Chondrocyte (in vitro differentiated cells): ENCODE measurements at places on chromosomes 5 and 9. TPM values are rescaled to one million over a fixed set of nuclear protein-coding genes. Genes with fewer than 3 reads are reported as not detected.

GRCh38 chr5:150431574-150431973, 18.0 kb downstream of the RPS14 start:
- no peaks in the 10 kb centered on the region for H3K36me3 ChIP-seq
- H3K27ac ChIP-seq, result no peak overlapping the region
- no peaks in the 10 kb centered on the region for H3K27me3 ChIP-seq
- peaks cover 13% of the 10 kb centered on the region for H3K4me1 ChIP-seq
- DNase-seq, result no peak

DNA sequence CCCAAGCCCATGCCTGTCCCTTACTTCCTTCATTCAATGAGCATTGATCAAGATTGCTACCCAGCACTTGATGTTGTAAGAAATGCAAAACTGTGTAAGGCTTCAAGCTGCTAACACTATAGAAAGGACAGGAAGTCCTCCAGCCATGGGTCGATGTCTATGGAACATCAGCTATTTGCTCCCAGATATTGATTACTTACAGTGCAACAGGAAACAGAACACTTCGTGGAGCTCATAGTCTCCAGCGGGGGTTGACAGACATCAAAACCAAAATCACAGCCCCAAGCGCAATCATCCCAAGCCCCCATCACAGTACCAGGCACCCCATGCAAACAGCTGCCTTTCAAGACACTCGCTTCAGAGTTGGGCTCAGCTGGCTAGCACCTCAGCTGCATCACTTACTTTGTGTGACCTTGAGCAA, 26.8 kb upstream of the DUSP1 start:
- no peak for DNase-seq
- H3K27me3 ChIP-seq, result no peaks in the 10 kb centered on the region
- no peak overlapping the region for H3K4me3 ChIP-seq
- peaks cover 86% of the 10 kb centered on the region for H3K4me1 ChIP-seq

DNA sequence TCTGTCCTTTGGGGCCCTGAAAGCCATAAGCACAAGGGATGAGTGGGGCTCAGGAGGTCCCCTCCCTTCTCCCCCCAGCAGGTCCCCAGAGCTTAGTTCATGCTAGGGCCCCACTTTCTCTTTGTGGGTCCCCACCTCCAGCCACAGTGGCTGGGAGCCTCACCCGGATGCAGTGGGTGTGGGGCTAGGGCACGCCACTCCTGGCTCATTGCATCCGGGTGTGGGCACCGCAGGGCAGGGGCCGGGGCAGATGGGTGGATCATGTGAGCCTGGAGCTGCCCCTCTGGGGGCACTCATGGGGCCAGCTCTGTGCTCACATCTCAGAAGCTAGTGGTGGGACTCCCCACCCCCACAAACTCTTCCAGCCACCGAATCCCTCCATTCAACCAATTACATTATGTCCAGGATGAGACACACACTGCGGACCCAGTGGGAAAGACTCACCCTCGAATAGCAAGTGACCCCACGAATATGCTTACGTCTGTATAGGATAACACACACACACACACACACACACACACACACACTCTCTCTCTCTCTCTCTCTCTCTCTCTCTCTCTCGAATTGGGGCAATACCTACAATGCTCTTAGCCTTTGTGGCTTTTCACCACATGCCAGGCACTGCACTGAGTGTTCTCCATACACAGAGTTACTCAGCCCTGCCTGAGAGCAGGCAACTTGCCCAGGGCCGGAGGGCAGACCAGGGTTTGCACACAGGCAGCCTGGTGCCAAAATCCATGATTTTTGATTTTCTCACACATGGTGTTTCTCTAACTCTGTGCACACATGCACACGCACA, 16.8 kb upstream of the PHYKPL start:
- no peak for DNase-seq
- peaks cover 7% of the 10 kb centered on the region for H3K4me1 ChIP-seq
- no peak overlapping the region for H3K4me3 ChIP-seq
- no peak overlapping the region for H3K27ac ChIP-seq
- H3K36me3 ChIP-seq, result no peaks in the 10 kb centered on the region

- no peak overlapping the region for H3K27ac ChIP-seq
- peaks cover 11% of the 10 kb centered on the region for H3K4me1 ChIP-seq
- no peak overlapping the region for H3K4me3 ChIP-seq
- DNase-seq, result no peak
- no peaks in the 10 kb centered on the region for H3K36me3 ChIP-seq
Observed at GRCh38 chr5:142737179-142737578, 33.0 kb upstream of the ARHGAP26 start.

DNA sequence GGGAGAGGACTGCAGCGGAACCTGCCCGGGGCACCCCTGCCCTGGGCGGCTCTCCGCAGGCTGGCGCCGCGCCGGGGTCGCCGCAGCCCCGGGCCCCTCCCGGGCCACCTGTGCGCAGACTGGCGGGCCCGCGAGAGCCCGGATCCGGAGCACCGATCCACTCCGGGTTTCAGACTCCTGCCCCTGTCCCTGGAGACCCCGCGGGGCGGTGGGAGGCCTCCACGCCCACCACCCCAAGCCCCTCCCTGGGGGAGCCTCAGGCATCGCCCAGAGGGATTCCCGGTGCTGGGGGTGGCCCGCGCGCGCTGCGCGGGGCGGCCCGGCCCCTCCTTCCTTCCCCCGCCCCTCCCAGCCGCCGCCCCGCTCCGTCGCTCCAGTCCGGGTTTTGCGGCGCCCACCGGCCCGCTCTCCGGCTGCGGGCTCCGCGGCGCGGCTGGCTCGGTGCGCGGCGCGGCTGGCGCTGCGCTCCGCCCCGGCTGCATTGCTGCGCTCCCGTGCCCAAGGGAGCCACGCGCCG, at the start of gene UNC5A:
TSS of gene UNC5A (plus strand) at position 479 of the 517 bp plus-strand sequence. CDS start 192 bp downstream, outside the sequence.
- no peak within 1 kb of the TSS for H3K27ac ChIP-seq
- H3K36me3 ChIP-seq, result no peaks in the 10 kb centered on the region
- peaks cover 11% of the 10 kb centered on the region for H3K4me1 ChIP-seq
- peaks cover 62% of the 10 kb centered on the region for H3K27me3 ChIP-seq

DNA sequence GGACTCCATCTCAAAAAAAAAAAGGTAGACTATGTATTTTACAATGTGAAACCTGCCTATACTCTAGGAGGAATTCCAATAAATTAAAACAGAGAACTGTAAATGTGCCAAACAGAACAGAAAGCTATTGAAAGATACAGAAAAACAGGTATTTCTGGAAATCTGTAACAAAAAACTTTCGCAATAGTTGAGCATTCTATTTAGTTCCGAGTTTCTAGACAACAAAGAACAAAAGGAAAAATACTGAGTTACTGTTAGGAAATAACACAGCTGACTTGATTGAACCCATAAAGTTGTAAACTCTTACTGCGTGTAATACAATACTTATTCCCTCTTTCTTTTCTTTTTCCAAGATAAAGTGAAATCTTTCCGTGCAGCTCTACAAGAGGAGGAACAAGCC, 18.6 kb downstream of the DIMT1 start:
- no peaks in the 10 kb centered on the region for H3K27me3 ChIP-seq
- DNase-seq, result no peak
- no peak overlapping the region for H3K27ac ChIP-seq
- H3K4me1 ChIP-seq, result no peaks in the 10 kb centered on the region
- peaks cover 24% of the 10 kb centered on the region for H3K36me3 ChIP-seq

DNA sequence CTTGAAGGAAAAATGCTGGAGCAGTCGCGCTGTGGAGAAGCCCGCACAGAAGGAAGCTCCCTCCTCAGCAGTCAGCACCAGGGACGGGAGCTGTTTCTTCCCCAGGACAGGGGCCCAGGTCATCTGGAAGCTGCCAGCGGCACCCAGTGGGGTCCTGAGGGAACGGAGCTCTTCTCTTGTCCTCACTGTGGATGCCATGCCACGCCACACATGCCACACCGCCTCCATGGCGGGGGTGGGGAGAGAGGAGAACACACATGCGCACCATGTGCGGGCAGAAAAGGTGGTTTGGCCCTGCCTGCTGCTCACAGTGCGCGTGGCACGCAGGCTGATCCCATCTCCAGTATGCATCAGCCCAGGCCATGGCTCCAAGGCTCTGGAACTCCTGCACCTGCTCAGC, 41.7 kb upstream of the ZNF354B start:
- no peak for DNase-seq
- no peaks in the 10 kb centered on the region for H3K36me3 ChIP-seq
- H3K27me3 ChIP-seq, result no peaks in the 10 kb centered on the region
- H3K4me3 ChIP-seq, result no peak overlapping the region

DNA sequence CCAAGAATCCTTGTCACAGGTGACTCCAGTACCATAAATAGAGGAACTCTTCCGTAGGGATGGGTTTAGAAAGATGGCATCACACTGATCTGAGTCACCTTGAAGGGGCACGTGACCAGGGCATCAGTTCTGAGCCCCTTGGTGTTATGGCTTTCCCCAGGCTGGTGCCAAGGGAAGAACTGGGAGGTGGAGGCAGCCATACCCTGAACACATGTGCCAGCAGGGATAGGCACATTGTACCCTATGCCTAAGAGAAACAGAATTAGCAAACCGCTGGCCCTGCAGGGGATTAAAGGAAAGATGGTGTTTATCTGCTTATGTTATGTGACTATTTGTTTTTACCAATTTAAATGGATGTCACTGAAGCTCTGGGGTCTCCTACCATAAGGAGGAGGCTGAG, 196.2 kb downstream of the RGS3 start:
- H3K27ac ChIP-seq, result no peak overlapping the region
- peaks cover 8% of the 10 kb centered on the region for H3K4me1 ChIP-seq
- H3K4me3 ChIP-seq, result no peak overlapping the region
- H3K27me3 ChIP-seq, result peaks cover 21% of the 10 kb centered on the region

DNA sequence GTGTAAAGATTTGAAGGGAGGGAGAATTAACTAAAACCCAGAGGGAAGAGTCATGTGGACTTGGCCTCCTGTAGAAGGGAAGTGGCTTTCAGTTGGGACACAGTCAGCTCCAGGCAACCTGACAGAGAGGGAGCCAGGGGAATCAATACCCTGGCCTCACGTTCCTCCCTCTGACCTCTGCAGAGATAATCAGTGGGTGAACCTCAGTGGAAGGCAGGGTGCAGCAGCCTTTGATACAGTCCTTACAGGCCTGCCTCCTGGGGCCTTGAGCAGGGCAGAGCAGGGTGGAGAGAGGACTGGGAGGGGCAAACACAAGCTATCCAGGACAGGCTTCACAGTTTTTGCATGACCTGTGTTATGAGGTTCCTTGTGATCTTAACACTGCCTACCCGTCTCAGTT, 61.9 kb upstream of the GPBP1 start:
- H3K27ac ChIP-seq, result no peak overlapping the region
- no peak for DNase-seq
- H3K4me3 ChIP-seq, result no peak overlapping the region
- H3K27me3 ChIP-seq, result no peaks in the 10 kb centered on the region
- H3K36me3 ChIP-seq, result no peaks in the 10 kb centered on the region

DNA sequence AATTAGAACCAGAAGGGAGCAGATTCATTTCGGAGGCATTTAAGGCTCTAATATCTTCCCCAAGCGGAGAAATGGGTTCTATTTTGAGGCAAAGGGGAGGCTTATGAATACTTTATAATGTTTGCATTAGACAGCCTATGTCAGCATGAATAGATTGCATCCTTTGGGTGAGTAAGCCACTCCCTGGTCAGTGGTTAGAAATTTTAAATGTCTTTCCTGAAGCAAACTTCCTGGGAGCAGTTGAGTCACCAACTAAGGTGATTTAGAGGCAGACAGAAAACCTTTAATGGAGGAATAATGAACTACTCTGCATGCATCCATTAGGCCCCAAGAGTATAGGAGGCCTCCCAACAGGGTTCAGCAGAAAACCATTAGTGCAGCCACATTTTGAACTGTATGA, 204.9 kb downstream of the ELAVL2 start:
- no peak overlapping the region for H3K4me3 ChIP-seq
- DNase-seq, result no peak
- peaks cover 2% of the 10 kb centered on the region for H3K27me3 ChIP-seq
- peaks cover 3% of the 10 kb centered on the region for H3K4me1 ChIP-seq
- H3K36me3 ChIP-seq, result no peaks in the 10 kb centered on the region

GRCh38 chr5:169408731-169409130, 107.8 kb upstream of the SLIT3 start:
- H3K4me1 ChIP-seq, result peaks cover 9% of the 10 kb centered on the region
- DNase-seq, result no peak
- no peak overlapping the region for H3K4me3 ChIP-seq
- H3K27me3 ChIP-seq, result peaks cover 18% of the 10 kb centered on the region

- DNase-seq, result no peak
- H3K36me3 ChIP-seq, result peaks cover 1% of the 10 kb centered on the region
- no peak overlapping the region for H3K4me3 ChIP-seq
- no peak overlapping the region for H3K27ac ChIP-seq
- peaks cover 3% of the 10 kb centered on the region for H3K27me3 ChIP-seq
Observed at GRCh38 chr9:84062538-84062937, 81.9 kb downstream of the RMI1 start.

- no peaks in the 10 kb centered on the region for H3K4me1 ChIP-seq
- H3K4me3 ChIP-seq, result no peak overlapping the region
- no peaks in the 10 kb centered on the region for H3K36me3 ChIP-seq
Observed at GRCh38 chr9:81125446-81126092, 563.8 kb downstream of the TLE1 start.

GRCh38 chr5:133531178-133531577, 81.2 kb downstream of the FSTL4 start:
- peak overlapping the region; percentile 74 for H3K27ac ChIP-seq
- peaks cover 31% of the 10 kb centered on the region for H3K4me1 ChIP-seq
- H3K4me3 ChIP-seq, result no peak overlapping the region
- H3K36me3 ChIP-seq, result no peaks in the 10 kb centered on the region
- peaks cover 4% of the 10 kb centered on the region for H3K27me3 ChIP-seq
- no peak for DNase-seq

DNA sequence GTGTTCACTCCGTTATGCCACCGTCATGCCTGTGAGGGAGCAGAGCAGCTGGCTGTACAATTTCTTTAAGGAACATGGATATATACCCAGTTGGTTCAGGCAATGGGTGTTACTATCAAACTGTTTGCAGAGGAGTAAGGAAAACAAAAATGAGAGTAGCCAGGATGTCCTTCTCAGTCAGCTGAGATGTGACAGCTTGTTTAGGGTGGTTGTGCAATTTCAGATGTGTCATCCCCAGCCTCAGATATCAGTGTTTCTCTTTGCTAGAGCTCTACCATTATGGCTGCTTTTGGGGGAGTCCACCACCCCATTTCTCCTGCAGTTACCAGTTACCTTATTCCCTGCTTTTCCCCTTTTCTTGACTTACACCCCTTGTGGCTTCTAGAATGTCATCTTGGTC, 135.2 kb upstream of the SLC24A2 start:
- DNase-seq, result no peak
- H3K4me1 ChIP-seq, result peaks cover 8% of the 10 kb centered on the region
- H3K27me3 ChIP-seq, result peaks cover 42% of the 10 kb centered on the region
- no peak overlapping the region for H3K4me3 ChIP-seq
- H3K27ac ChIP-seq, result no peak overlapping the region

- H3K27me3 ChIP-seq, result peaks cover 4% of the 10 kb centered on the region
- no peaks in the 10 kb centered on the region for H3K36me3 ChIP-seq
- H3K4me3 ChIP-seq, result no peak overlapping the region
Observed at GRCh38 chr5:62778316-62779009, 199.8 kb downstream of the LRRC70 start.

- peak overlapping the region; percentile 93 for H3K27ac ChIP-seq
- no peak for DNase-seq
- H3K27me3 ChIP-seq, result no peaks in the 10 kb centered on the region
- H3K4me1 ChIP-seq, result peaks cover 80% of the 10 kb centered on the region
- no peak overlapping the region for H3K4me3 ChIP-seq
- peaks cover 10% of the 10 kb centered on the region for H3K36me3 ChIP-seq
Observed at GRCh38 chr9:94827584-94828304, 101.2 kb downstream of the AOPEP start.

GRCh38 chr9:13705918-13706317, 426.4 kb upstream of the MPDZ start:
- peaks cover 43% of the 10 kb centered on the region for H3K4me1 ChIP-seq
- H3K4me3 ChIP-seq, result peak overlapping the region; percentile 13
- no peaks in the 10 kb centered on the region for H3K27me3 ChIP-seq
- peaks cover 11% of the 10 kb centered on the region for H3K36me3 ChIP-seq

The MGAT4B gene
- 135 to 144 TPM (median 142 TPM) in 3 replicates for total RNA-seq

The KIF24 gene
- total RNA-seq, result 0.90 to 2.5 TPM (median 1.0 TPM) in 3 replicates

The FOXI1 gene
- total RNA-seq, result not detected in 3 replicates

The CCDC152 gene
- total RNA-seq, result not detected in 3 replicates

The SPINK1 gene
- not detected in 3 replicates for total RNA-seq

The SHC3 gene
- total RNA-seq, result 0.10 to 0.64 TPM (median 0.30 TPM) in 3 replicates

The CAVIN4 gene
- 0.46 to 0.87 TPM (median 0.62 TPM) in 3 replicates for total RNA-seq

The NXNL2 gene
- total RNA-seq, result 0.36 to 0.70 TPM (median 0.50 TPM) in 3 replicates
